ENCODE measurements at places on chromosomes 1 and 21.

DNA sequence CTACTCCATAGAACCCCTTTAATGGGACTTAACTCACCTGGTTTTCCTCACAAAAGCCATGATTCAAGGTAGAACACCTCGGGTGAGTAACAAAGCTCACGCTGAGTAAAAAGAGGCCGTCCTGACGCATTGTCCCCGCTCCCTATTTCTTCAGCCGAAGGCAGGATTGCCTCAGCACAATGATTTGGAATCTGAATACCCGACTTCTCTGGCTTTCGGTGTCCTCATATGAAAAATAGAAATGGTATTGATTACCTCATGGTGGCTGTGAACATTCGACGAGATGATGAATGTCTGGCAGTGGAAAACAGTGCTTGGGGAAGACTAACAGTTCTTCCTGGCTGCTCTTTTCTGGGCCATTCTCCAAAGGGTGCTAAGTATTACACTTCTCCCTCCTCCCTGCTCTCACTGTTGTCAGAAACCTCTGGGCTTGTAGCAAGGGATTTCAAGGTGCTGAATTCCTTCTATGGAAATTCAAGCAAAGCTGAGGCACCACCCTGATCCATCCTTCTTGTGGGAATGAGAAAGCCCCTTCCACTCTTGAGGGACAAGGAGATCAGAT is 148.3 kb downstream of the C1orf94 start:
- DNase-seq, result no peak

GRCh38 chr1:230896779-230897178 is 28.5 kb upstream of the C1orf198 start:
- DNase-seq, result no peak

DNA sequence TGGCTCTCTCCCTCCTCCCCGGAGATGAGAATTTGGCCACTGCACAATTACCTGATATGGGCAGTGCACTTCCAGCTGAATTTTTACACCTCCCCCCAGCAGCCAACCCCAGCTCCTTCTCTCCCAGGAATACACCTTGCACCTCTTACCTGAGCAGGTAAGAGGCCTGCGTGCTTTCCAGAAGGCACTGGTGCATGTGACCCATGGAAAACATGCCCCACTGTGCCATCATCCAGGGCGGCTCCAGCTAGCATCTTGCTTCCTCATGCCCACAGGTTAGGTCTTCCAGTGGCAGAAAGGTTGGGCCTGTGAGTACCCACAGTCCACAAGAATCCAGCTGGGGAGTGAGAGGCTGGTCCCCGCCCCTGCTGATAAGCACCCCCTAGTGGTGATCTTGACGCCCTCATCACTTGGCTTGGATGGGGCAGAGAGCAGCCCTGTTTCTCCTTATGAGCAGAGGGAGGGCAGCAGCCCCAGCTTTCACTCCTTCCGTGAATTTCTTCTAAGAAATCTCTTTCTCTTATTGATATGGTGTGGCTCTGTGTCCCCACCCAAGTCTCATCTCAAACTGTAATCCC is 57.8 kb downstream of the EDARADD start:
- DNase-seq, result peak; percentile 74

GRCh38 chr1:151196292-151196800 is 2.0 kb upstream of the PIP5K1A start:
- peak; percentile 37 for DNase-seq

- no peak for DNase-seq
Measured at GRCh38 chr1:28905921-28906666, 8.3 kb upstream of the EPB41 start.

- no peak for DNase-seq
Measured at GRCh38 chr1:176164014-176164678, 42.9 kb downstream of the COP1 start.

GRCh38 chr1:218674280-218674773 is 329.2 kb downstream of the TGFB2 start:
- peak; percentile 57 for DNase-seq

Measured in iPS-NIHi11 (cell line).